ENCODE measurements at places on chromosomes 3 and 15.

GRCh38 chr3:178875836-178876235 is 195.8 kb downstream of the ZMAT3 start:
- no peak for DNase-seq

GRCh38 chr3:50264383-50264963 is 4.5 kb upstream of the SEMA3B start:
- no peak for DNase-seq

DNA sequence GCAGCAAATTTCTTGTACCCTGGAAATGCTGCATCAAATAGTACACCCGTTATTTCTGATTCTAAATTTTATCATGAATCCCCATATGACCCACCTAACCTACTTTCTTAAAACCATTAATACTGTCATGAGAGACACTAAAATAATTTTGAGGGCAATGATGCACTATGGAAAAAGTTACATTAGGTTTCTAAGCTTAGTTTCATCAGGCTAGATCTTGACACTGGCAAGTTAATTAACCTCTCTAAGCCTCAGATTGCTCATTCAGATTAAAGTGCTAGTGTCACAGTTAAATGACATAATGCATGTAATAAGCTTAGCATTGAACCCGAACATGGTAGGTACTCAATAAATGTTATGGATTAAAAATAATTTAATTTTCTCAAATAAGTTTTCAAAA is 8.2 kb downstream of the GOLIM4 start:
- DNase-seq: no peak

- DNase-seq: no peak
Measured at GRCh38 chr15:72156928-72157327, 38.7 kb downstream of the SENP8 start.

DNA sequence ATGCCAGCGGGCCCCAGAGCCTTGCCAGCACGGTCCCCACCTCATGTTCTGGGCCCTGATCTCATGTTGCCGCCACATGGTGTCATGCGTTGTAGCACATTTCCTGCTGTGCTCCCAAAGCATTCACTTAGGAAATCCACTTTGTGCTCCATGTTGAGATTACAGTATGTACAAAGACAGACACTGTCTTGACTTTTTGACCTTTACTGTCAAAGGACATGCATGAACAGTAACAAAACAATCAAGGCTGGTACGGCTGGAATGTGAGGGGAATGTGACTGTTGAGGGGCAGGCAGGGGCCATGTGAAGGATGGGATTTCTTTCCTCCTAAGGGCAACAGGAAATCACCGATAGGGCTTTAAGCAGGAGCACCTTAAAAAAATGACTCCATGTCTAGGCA is 53.3 kb upstream of the RPL32 start:
- no peak for DNase-seq

- no peak for DNase-seq
Measured at GRCh38 chr15:98804057-98804380, 155.7 kb downstream of the IGF1R start.

- no peak for DNase-seq
Measured at GRCh38 chr3:170751899-170752293, 118.1 kb downstream of the RPL22L1 start.

DNA sequence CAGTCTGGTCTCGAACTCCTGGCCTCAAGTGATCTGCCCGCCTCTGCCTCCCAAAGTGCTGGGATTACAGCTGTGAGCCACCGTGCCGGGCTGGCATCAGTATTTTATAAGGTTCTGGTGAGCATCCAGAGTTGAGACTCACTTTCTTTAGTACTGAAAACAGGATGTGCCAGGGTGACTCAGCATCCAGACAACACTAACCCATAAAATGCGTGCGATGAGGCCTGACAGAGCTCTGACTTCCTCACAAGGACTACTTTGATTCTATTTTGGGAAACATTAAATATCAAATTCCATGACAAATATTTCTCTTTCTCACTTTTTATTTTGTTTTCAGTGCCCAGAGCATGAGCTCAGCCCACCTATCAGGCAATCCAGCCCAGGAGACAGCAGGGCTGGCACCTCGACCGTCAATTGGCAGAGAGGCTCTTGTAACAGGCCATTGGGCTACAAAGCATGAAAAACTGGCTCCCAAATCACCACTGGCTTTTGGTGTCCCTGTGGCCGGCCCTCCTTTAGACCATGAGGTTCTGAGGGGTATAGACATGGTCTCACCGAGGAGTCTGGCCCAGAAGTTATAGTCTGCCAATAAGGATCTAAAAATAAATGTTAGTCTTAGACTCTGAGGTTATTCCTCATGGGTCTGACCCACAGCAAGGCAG is 75.0 kb downstream of the FEM1B start:
- DNase-seq: peak; percentile 14

GRCh38 chr3:7307410-7307809 is 446.5 kb downstream of the GRM7 start:
- DNase-seq: no peak

- no peak for DNase-seq
Measured at GRCh38 chr3:188542196-188542595, 388.2 kb downstream of the LPP start.

- no peak for DNase-seq
Measured at GRCh38 chr3:171175741-171176234, 149.3 kb upstream of the SLC2A2 start.

DNA sequence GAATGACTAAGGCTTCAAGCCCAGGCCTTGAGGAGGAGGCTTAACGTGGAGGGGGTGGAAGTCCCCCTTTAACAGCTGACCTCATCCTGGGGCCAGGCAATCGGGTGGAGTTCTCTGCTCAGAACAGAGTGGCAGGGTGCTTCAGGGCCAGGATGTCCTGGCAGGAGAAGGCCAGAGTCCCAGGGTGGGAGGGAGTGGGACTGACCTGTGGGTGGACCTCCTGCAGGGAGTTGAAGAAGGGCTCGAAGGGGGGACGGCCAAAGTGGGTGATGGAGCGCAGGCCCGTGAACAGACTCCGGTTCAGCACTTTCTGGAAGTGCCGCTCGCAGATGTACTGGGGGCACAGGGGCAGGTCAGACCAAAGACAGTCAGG is 19.6 kb downstream of the DUOX2 start:
- DNase-seq: no peak

- no peak for DNase-seq
Measured at GRCh38 chr15:86541540-86541939, 461.9 kb downstream of the AGBL1 start.
